ENCODE measurements at places on chromosomes 1 and 21. TPM values are rescaled to one million over a fixed set of nuclear protein-coding genes. Genes with fewer than 3 reads are reported as not detected.

The RASAL2 gene
- not detected for total RNA-seq

The PODN gene
- not detected for total RNA-seq

The SPRR2A gene
- not detected for total RNA-seq

The MNDA gene
- not detected for total RNA-seq

The DLGAP3 gene
- total RNA-seq: 0.93 TPM

The CRYAA gene
- total RNA-seq: not detected

The OR2L13 gene
- total RNA-seq: not detected

The EFNA1 gene
- total RNA-seq: not detected

The SLC35F3 gene
- total RNA-seq: 8.2 TPM

The STIL gene
- total RNA-seq: 26.3 TPM

DNA sequence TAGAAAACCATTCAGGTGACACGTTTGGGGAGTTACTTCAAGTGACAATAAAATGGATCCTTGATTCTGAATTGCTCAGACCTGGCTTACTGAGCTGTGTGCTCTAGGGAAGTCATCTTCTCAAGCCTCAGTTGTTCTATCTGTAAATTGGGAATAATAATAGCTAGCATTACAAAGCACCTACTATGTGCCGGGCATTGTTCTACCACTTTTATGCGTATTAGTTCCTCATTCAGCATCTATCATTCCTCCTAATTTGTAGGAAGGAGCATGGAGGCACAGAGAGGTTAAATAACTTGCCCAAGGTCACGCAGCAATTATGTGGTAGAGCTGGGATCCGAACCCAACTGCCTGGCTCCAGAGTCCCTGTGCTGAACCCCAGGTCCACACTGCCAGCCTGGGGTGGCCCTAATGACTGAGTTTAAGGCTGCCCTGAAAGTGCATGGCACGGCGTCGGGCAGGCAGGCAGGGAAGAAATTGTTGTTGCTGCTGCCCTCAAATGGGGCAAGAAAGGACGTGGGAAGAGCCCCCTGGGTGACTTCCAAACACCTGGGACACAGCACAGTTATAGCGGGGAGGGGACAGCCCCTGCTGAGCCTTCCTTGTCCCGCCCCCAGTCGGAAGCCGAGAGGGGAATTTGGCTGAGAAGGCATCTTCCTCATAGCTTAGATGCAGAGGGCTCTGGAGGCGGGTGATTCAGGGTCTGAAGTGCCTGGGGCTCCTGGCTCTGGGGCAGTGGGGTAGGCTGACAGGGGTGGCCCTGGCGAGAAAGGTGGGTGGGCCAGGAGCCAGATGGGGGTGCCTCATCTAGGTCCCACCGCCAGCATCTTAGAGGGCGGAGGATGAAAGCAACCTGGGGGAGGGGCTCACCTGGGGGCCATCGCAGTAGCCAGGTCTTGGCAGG, 86.5 kb upstream of the IFFO2 start:
- DNase-seq: no peak

DNA sequence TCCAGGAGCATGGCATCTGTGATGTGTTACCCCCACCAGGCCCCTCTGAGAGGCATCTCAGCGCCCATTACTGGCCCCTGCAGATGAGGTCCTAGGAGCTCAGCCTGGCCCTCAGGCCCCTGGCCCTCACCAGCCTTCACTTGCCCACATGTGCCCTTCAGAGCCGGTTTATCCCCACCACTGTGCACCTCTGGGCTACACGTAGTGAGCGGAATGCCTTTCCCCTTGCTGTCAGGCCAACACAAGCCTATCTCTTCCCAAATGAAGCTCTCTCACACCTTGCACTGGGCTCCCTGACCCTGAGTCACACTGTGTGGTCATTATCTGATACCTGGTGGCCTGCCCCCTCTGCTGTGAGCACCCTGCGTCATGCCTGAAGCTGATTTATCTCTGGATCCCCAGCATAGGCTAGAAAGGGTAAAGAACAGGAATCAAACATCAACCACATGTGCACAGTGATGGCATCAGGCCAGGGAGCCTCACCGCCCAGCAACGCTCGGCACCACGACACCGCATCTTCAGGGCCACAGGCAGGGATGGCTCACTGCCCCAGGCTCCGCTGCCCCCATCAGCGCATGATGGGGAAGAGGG, 49.1 kb downstream of the GLIS1 start:
- DNase-seq: no peak

DNA sequence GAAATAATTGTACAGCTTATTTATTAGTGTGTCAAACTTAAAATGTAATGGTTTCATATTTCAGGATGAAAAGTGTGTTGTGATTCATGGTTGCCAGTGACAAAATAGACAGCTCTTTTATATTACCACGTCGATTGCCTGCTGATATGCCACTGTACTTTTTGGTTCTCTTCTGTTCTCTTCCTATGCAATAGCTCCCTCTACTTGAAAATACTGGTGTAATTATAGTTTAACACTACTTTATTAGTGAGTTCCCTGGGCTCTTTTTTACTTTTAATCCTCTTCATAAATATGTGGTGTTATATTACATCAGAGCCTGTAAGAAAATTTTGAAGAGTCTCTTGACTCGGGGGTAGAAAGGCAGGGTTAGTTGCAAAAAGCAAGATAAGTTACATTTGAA, 111.3 kb downstream of the PATJ start:
- DNase-seq: no peak

DNA sequence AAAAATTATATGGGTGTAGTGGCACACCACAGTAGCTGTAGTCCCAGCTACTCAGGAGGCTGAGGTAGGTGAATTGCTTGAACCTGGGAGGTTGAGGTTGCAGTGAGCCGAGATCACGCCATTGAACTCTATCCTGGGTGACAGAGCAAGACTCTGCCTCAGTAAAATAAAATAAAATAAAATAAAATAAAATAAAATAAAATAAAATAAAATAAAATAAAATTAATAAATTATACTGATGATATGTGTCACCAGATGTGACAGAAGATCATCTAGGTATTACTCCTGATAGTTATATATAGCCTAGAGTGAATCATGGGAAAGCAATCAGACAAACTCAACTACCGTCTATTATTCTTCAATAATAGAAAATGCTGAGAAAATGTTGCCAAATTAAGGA, 972.5 kb downstream of the MRPL39 start:
- no peak for DNase-seq

- DNase-seq: no peak
These were observed 603.1 kb upstream of the ADGRL2 start for GRCh38 chr1:81197591-81197990.

- no peak for DNase-seq
These were observed 28.7 kb downstream of the PDE4B start for GRCh38 chr1:65821386-65821785.

DNA sequence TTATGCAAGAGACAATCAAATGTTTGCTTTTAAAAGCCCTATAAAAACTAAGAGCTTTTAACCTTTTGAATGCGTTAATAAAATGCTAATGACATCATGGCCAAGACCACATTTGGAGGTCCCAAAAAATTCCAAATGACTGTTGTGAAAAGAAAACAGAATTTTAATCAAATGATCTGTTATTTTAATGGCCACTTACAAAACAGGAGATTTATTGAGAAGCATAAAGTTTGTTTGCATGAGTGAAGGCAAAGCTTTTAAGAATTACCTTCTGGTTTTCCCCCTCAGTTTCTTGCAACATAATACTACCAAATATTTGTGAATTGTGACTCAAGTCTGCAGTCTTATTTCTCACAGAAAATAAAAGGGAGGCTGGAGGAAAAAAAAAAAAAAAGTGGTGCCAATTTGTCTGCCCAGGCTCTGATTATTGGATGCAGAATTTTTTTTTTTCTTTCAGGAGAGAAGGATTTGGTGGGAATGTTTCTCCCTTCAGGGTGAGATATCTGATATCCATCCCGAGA, 60.7 kb downstream of the GORAB start:
- DNase-seq: no peak

DNA sequence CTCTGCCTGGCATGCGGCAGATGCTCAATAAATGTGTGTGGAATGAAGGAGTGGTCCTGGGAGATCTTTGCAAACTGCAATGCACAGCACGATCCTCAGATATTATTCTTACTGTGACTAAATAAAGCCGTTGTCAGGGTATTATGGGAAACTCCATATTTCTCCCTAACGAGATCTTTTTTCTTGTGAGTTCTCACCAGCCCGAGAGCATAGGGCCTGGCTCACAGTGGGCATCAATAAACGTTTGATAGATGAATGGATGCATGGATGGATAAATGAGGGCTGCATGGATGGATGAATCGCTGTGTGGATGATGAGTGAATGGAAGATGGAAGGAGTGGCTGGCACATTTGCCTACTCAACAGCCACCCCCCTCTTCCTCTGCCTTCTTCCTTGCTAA, 69.6 kb downstream of the SDC3 start:
- no peak for DNase-seq

DNA sequence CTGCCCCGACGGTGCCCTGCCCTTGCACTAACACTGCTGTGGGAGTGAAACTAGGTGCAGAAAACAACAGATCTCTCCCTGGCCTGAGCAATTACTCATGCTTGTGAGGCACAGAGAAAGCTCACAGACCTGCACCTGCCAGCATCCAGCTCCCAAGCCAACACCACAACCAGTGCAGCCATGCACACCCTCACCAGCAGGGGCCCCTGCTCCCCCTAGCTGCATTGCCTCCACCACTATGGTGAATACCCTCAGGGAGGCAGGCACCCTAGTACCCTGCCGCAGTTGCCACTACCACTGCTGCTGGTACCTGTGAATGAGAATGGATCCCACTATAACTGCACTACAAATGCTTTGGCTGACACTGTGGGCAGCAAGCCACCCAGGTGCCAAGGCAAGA, 7.1 kb upstream of the DIRAS3 start:
- no peak for DNase-seq

DNA sequence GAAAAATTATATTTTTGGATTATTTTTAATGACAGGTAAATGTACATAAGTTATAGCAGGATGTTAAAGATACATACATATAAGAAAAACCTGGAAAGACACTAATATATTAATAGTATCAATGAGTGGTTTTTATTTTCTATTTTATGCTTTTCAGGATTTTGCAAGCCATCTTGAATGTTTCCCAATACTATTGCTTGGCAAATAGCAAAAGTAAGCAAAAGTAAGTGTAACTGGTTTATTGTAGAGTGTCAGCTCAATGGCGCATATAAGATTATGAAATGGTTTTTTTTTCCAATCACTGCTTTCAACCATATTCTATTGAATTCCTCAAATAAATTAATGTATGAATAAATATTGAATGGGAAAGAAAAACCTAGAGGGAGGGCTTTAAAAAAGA, 36.4 kb downstream of the ZNF684 start:
- DNase-seq: no peak

DNA sequence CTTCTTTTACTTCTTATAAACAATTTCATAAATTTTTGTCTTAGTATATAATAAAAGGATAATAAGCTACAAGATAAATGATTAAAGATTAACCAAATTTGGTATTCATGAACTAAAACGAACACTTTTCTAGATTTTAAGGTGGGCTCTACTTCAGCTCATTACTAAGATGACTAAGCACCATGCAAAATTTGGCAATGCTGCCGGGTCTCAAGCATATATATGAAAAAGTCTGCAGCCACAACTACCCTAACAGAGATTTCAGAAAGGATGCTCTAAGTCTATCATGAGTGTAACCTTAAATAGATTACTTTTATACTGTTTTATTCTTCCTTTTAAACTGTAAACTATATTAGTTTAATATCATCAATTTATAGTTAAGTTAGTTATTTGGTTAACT, 47.8 kb downstream of the BRWD1 start:
- no peak for DNase-seq

GRCh38 chr1:21239221-21239620, 51.0 kb downstream of the ECE1 start:
- no peak for DNase-seq

DNA sequence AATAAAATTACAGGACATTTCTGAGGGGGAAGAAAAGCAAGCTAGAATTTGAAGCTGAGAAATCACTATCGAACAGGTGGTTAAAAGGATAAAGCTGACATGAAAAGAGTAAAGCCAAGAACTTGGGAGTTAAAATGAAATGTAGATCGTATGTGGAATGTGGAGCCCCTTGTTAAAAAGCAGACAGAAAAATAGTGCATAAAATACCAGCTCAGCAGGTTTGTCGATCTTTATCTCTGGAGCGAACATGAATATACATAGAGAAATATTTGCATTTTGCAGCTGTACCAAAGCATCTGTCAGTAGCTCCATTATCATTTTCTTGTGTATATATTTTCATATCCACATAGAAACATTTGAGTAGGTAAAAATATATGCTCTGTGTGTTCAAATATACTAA, 73.6 kb upstream of the CDC42BPA start:
- DNase-seq: no peak

GRCh38 chr21:15219039-15219438, 154.2 kb upstream of the NRIP1 start:
- no peak for DNase-seq

GRCh38 chr21:15682977-15683376, 46.8 kb upstream of the USP25 start:
- no peak for DNase-seq

GRCh38 chr1:224203243-224204016, 20.4 kb downstream of the DEGS1 start:
- DNase-seq: no peak

GRCh38 chr1:106768501-106768900, 288.0 kb upstream of the PRMT6 start:
- DNase-seq: no peak

GRCh38 chr1:165661703-165662102, 30.7 kb downstream of the MGST3 start:
- no peak for DNase-seq

- DNase-seq: no peak
These were observed 98.8 kb downstream of the ZFYVE9 start for GRCh38 chr1:52240592-52241210.

GRCh38 chr1:30111431-30111830, 612.0 kb downstream of the MATN1 start:
- DNase-seq: peak; percentile 2

Data from activated T-helper 1 cell treated with anti-CD3 and anti-CD28 coated beads, Interleukin-12 subunit alpha, Interleukin-12 subunit beta, Interleukin-2, Interleukin-4 antibody, amounts not matched to agents 30 ng/mL and 10 ng/mL and 1 ng/mL, durations not matched to agents 14 hours and 24 hours and 36 hours (primary cell).